Left ventricle myocardium inferior (tissue), 1 donor: ENCODE measurements at places on chromosomes 7 and 10.

GRCh38 chr7:22665923-22666322 is 61.1 kb upstream of the IL6 start:
- H3K4me3 ChIP-seq: no peak overlapping the region
- H3K27ac ChIP-seq: no peak overlapping the region
- H3K27me3 ChIP-seq: no peaks in the 10 kb centered on the region
- no peaks in the 10 kb centered on the region for H3K4me1 ChIP-seq

GRCh38 chr10:101227429-101228152 is 1.7 kb downstream of the LBX1 start:
- H3K4me3 ChIP-seq: peak overlapping the region; percentile 54
- no peak for DNase-seq
- H3K27ac ChIP-seq: no peak overlapping the region
- peaks cover 78% of the 10 kb centered on the region for H3K4me1 ChIP-seq
- peaks cover 100% of the 10 kb centered on the region for H3K27me3 ChIP-seq

GRCh38 chr10:133143546-133143945 is 16.5 kb upstream of the KNDC1 start:
- no peaks in the 10 kb centered on the region for H3K36me3 ChIP-seq
- no peaks in the 10 kb centered on the region for H3K4me1 ChIP-seq
- no peak overlapping the region for H3K4me3 ChIP-seq
- DNase-seq: no peak

- no peak overlapping the region for H3K4me3 ChIP-seq
- no peaks in the 10 kb centered on the region for H3K27me3 ChIP-seq
- H3K27ac ChIP-seq: no peak overlapping the region
Observed at GRCh38 chr10:63409465-63410027, 56.2 kb downstream of the JMJD1C start.

DNA sequence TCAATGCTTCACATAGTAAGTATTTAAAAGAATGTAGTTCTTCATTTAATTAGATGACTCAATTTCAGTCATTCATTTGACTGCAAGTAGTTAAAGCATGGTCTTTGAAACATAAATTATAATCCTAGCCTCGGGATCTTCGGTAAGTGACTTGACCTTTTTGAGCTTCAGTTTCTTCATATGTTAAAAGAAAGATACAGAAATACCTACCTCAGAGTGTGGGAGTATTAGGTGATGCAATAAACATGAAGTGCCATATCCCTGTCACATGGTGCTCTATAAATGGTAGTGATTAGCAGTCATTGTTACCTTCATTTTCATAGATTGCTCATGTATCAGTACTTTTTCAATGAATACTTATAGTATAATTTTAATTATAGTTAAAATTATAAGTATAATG is 31.2 kb upstream of the UMAD1 start:
- no peaks in the 10 kb centered on the region for H3K4me1 ChIP-seq
- no peak overlapping the region for H3K4me3 ChIP-seq
- DNase-seq: no peak
- H3K36me3 ChIP-seq: peaks cover 22% of the 10 kb centered on the region
- no peaks in the 10 kb centered on the region for H3K27me3 ChIP-seq

DNA sequence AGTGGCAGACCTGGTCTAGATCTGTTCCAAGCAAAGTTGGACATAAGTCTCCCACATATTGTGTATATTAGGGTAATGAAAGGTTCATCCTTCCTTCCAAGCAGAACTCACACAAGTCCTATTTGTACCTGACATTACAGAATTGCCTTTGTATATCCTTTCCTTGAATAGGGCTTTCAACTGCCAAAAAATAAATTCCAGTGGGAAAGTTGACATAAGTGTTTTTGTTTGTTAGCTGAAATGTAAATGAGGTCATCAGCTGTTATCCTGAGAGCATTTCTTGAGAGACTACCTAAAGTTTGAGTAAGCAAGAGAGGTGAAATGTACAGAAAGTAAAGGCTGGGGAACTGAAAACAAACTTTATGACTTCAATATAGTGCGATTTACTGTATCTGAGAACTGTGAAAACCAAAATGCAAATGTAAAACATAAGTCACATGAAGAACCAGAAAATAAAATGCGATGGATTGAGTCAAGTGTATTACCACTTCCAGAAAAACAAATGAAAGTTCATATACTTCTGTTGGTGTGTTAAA is 527.3 kb upstream of the SEMA3D start:
- H3K4me1 ChIP-seq: no peaks in the 10 kb centered on the region
- H3K27ac ChIP-seq: no peak overlapping the region
- H3K27me3 ChIP-seq: no peaks in the 10 kb centered on the region
- H3K36me3 ChIP-seq: no peaks in the 10 kb centered on the region
- DNase-seq: no peak

- H3K4me1 ChIP-seq: peaks cover 16% of the 10 kb centered on the region
- no peaks in the 10 kb centered on the region for H3K27me3 ChIP-seq
- H3K36me3 ChIP-seq: no peaks in the 10 kb centered on the region
- H3K27ac ChIP-seq: peak overlapping the region; percentile 55
- no peak for DNase-seq
- H3K4me3 ChIP-seq: no peak overlapping the region
Observed at GRCh38 chr10:91340613-91341362, 69.4 kb upstream of the HECTD2 start.

GRCh38 chr7:33054261-33054964 is 8.2 kb downstream of the NT5C3A start:
- H3K27ac ChIP-seq: no peak overlapping the region
- no peaks in the 10 kb centered on the region for H3K27me3 ChIP-seq
- peaks cover 5% of the 10 kb centered on the region for H3K36me3 ChIP-seq

DNA sequence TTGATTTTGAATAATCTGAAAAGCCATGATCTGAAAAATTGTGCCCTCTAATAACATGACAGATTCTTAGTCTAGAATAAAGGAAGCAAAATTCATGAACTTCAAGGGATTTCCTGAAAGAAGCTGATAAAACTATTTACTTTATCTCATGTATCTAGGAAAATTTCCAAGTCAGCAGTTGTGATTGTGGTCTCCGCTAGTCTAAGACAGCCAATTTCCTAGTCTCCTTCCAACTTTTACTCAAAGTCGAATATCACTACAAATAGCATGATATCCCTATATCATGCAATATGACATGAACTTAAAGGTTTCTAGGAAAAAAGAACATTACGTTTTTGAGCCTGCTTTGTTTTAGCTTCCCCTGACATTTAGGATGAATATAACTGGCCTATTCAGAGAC is 202.1 kb upstream of the GHITM start:
- H3K27me3 ChIP-seq: peaks cover 8% of the 10 kb centered on the region
- no peaks in the 10 kb centered on the region for H3K4me1 ChIP-seq
- no peak overlapping the region for H3K4me3 ChIP-seq
- H3K36me3 ChIP-seq: no peaks in the 10 kb centered on the region
- H3K27ac ChIP-seq: no peak overlapping the region

DNA sequence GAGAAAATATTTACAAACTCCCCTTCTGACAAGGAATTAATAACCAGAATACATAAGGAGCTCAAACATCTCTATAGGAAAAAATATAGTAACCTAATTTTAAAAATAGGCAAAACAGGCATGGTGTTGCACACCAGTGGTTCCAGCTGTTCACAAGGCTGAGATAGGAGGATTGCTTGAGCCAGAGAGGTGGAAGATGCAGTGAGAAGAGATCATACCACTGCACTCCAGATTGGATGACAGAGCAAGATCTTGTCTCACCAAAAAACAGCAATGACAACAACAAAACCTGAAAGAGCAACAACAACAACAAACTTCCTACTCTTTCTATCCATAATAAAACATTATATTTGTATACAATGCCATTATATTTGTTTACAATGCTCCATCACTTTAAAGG is 304.4 kb upstream of the CNTNAP2 start:
- DNase-seq: no peak
- H3K4me1 ChIP-seq: no peaks in the 10 kb centered on the region
- no peaks in the 10 kb centered on the region for H3K36me3 ChIP-seq
- H3K27ac ChIP-seq: no peak overlapping the region
- H3K27me3 ChIP-seq: no peaks in the 10 kb centered on the region
